Left cardiac atrium (tissue), 4 donors: ENCODE measurements at places on chromosomes 2 and 18.

- no peak for DNase-seq
Observed at GRCh38 chr2:226300196-226300886, 499.3 kb downstream of the IRS1 start.

DNA sequence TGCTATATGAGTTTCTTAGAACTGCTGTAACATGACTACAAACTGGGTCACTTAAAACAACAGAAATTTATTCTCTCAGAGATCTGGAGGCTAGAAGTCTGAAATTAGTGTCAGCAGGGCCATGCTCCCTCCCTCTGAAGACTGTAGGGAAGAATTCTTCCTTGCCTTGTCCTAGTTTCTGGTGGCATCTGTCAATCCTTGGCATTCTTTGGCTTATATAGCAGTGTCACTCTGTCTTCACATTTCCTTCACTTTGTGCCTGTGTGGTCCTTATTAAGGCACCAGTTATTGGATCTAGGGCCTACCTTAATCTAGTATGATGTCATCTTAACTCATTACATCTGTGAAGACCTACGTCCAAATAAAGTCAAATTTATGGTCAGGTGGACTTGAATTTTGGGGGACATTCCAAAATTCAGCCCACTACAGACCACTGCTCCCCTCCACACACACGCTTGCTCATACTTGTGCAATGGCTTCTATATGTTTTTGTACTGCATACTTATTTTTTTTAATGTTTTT is 7.6 kb downstream of the ZC3H15 start:
- no peak for DNase-seq

GRCh38 chr2:74232426-74232825 is 34.0 kb downstream of the MTHFD2 start:
- DNase-seq, result no peak

DNA sequence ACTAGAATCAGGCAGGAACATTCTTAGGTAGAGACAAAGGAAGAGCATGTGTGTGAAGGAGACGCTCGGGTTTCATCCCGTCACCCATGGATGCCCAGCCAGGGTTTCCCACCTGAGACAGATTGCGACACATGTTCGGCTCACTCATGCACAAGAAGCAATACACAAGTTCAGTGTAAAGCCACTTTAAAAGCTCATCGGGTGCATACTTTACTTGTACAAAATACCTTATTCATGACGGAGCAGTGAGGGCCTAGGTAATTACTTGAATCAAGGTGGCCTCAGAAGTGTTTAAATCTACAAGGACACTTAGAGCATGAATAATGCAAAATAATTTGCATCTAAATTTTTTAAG is 42.0 kb downstream of the ZEB2 start:
- DNase-seq, result no peak

DNA sequence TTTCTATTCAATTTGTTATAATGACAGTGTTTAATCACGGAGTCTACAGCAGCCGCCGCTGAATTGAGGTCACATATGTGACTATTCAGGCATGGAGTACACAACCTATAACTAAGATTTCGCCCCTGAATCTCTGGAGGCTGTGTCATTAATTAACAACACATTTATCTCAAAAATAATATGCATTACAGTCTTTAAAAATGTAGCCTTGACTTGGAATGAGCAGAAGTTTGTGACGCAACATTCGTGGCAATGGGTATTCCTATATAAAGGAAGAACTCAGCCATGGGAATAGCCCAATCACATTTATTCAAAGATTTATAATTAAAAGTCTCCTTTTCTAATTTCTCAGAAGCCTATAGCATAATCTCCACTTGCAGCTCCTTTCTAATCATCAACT is 60.6 kb upstream of the LYPD1 start:
- no peak for DNase-seq

DNA sequence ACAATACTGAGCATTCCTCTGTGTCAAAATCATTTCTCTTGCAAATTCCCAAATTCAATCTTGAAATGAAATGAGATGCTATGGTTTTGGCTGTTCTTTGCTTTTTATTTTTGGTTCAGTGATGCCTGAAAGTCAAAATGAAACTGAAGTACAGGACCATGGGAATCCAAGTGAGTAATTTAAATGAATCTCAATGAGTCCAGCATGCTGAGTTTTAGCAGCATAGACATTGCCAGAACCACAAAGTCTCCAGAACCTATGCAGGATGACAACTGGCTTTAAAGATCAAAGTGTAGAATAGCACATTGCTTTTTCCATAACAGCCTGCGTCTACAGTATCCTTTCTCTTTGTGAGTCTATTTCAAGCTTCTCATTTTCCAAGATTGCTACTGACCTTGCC is 1050.7 kb upstream of the PIK3C3 start:
- no peak for DNase-seq

- no peak for DNase-seq
Observed at GRCh38 chr2:74822771-74823566, 11.0 kb upstream of the HK2 start.

- no peak for DNase-seq
Observed at GRCh38 chr2:27653397-27653796, 10.0 kb downstream of the SUPT7L start.

GRCh38 chr2:37326285-37326684 is 1.7 kb upstream of the PRKD3 start:
- peak; percentile 36 for DNase-seq

DNA sequence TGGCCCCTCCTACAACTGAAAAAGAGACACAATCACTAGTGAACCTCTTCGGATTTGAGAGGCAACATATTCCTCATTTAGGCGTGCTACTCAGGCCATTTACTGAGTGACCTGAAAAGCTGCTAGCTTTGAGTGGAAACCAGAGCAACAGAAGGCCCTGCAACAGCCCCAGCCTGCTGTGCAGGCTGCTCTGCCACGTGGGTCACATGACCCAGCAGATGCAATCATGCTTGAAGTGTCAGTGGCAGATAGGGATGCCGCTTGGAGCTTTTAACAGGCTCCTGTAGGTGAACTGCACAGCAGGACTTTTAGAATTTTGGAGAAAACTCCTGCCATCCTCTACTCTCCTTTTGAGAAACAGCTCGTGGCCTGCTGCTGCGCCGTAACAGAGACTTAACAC is 578.6 kb upstream of the RAB6C start:
- no peak for DNase-seq

DNA sequence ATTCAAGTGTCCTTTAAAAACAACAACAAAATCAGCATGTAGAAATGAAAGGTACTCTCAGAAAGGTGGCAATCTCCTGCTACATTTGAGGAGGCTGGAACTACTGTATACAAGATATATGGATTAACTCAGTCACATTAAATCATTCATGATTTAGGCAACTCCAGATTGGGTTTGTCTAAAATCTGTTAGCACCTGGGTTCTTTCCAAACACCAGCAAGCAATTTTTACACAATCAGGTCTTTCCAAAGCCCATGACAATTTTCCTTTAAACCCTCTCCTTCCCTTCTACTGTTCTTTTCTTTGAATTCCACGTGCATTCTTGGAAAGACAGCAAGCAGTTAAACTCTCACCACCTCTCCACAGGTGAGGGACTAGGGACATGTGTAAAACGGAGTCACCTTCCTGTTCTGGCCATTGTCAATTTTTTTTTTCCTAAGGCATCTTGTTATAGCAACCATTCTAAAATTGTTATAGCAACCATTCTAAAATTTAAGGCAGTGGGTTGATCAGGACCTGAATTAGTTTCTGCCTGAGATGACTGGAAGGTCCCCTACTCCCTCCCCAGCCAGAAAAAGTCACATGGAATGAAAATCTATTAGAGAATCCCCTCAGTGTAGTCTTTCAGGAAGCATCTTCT is 113.9 kb downstream of the ANKRD44 start:
- no peak for DNase-seq

- no peak for DNase-seq
Observed at GRCh38 chr2:57333221-57333620, 713.4 kb upstream of the VRK2 start.

- no peak for DNase-seq
Observed at GRCh38 chr2:181203916-181204315, 223.5 kb downstream of the UBE2E3 start.

DNA sequence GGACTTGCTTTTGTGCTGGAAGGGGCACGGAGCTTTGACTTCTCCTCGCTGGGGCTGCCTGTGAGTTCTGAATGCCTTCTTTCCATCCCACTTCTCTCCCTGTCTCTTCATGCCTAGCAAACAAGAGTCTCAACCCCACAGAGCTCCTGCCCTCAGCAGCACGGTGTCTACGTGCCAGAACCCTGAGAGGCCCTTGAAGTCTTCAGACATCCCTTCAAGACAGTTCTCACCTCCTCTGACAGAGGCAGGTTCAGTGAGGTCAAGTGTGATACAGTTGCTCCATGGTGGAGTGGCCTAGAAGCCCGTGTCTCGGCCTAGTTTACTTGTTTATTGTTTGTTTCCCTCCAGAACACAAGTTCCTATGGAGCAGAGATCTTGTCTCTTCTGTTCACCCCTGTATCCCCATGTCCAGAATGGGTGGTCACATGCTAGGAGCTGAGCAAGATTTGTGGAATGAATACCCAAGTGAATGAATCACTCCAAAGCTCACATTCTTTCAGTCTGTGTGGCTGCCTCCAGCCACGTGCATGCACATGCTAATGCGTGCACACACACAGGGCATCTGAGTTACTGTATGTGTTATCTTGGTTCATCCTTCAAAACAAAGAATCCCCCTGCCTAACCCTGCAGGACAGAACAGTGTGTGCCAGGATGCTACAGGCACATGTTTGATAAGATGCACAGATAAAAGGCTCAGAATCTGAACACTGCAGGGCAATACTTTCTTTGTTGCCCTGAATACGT is 391.6 kb downstream of the NBAS start:
- peak; percentile 33 for DNase-seq

- no peak for DNase-seq
Observed at GRCh38 chr18:74367905-74368304, 52.3 kb downstream of the C18orf63 start.

DNA sequence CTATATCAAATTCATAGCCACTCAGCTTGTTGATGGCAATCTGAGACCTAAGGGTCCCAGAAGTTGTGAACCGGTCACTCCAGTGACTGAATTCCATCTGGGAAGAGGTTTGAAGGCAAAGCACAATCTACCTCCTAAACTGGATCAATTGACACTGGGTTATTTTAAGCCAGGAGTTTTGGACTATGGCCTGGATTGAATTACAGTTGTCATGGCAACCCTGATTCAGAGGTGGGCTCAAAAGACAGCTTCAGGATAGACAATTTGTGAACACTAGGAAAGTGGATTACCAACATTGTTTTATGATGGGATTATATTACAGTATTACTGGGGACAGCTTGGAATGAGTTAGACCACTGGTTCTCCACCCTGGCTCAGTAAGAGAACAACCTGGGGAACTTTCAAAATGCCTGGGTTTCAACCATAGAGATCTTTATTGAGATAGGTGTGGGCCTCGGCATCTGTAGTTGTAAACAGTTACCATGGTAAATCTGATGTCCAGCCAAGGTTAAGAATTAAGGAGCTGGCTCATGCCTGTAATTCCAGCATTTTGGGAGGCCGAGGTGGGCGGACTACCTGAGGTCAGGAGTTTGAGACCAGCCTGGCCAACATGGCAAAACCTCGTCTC is 58.8 kb downstream of the MFSD6 start:
- DNase-seq, result no peak
